ENCODE measurements at places on chromosomes 12 and 14.
A peak's percentile ranks its signal among the peaks of the same experiment; 100 is the strongest.

GRCh38 chr12:126874427-126875026, 1392.4 kb upstream of the TMEM132C start:
- peak; percentile 10 for DNase-seq

DNA sequence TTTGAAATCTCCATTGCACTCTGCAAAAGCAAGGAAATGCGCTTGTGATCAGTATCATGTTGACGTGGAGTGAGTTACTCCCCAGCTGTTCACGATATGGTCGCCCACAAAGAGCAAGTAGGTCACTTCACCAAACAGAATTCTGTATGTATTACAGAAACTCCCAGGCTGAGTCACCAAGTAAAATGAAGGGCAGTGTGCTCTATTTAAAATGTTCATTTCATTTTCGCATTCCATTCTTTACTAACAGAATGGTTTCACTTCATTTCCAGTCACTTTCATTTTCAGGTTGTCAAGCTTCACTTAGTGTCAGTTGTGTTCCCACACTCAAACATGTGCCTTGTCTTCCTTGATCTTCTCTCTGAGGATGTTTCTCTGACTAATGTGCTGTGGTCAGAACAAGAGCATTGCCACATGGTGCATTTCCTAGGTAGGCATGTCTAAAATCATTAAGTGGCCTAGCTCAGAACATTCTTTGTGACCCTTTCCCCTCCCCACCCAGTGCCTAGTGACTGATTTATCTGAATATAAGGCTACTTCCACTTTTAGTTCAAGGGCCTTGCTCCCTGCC, 391.2 kb downstream of the RAD51B start:
- DNase-seq = peak; percentile 90

GRCh38 chr12:34402899-34403705, 380.8 kb downstream of the ALG10 start:
- DNase-seq = no peak

- no peak for DNase-seq
Observed at GRCh38 chr12:11811008-11811407, 161.5 kb downstream of the ETV6 start.

GRCh38 chr14:87461704-87462103, 531.3 kb downstream of the GALC start:
- no peak for DNase-seq

DNA sequence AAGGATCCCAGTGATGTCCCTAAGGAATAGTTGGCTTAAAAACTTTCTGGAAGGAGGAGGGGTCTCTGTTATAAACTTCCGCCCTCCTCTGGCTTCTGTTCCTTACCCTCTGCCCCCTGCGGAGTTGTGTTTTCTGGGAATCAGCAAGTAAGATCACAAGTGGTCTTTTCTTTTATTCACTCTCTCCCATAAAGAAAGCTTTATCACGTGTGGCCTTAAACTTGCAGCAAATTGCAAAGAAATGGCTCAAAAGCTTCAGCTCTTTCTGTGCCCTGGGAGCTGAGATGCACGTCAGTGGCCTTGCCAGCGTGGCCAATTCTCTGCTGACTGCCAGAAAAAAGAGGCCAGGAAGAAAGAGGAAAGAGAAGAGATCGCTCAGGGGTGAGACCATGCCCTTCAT, at the start of gene SLCO1C1:
Gene SLCO1C1, plus strand, starts transcription at position 101 of the 400 bp plus-strand sequence. CDS start 4,245 bp downstream, outside the sequence.
- no peak for DNase-seq

- DNase-seq = no peak
Observed at GRCh38 chr12:25243680-25243990, 7.1 kb downstream of the KRAS start.

- DNase-seq = peak; percentile 71
Observed at GRCh38 chr14:31950764-31951637, 126.1 kb upstream of the ARHGAP5 start.

DNA sequence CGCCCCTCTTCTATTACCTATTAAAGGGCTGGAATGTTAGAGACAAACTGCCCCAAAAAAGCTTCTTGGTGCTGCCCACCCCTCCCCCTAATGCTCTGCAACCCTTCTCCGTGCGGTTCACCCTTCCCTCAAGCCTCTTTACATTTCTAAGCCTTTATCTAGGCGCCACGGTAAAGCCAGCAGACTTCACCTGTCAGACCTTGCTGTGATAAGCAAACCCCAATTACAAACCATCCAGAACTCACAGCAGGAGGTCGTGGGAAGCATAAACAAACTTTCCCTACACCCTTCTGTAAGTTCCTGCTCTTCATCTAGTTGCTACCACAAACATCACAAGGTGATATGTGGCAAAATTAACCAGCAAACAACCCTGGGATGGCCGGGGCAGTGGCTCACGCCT, 56.8 kb downstream of the MOK start:
- DNase-seq = no peak

DNA sequence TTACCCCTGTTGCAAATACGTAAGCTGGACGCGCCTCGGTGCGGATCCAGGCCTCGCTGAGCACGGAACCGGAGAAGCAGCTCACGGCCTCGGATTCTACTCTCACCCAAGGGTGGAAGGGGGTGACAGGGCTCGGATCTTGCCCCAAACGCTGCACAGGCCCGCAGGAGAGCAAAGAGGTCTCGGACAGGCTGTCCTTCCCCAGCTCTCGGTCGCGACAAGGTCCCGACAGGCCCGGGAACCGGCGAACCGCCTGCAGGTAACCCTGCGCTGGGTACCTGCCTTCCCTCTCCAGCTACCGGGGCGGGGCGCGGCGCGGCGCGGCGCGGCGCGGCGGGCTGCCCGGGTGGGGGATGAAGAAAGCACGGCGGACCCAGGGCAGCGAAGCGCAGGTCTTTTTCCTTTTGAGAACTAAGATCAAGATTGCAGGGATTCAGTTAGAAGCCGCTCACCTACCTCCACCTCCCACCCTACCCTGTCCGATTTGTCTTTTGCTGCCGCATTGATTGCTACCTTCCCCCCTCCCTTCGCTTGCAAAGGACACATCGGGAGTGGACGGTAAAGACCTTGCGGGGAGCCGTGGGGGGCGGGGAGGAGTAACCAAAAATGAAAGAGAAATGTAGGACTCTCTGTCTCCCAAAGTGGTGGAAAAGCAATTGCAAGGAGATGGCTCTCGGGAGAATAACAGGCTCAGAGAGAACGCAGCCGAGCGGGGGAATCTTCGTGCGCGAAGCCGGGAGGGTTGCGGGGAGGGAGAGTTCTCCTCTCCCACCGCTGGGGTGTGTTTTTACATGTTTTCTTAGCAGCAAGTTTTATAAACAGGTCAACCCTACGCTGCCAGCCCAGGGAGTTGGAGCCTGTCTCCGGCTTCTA, 8.4 kb upstream of the TBX3 start:
- DNase-seq = no peak

GRCh38 chr12:110688446-110689280, at the start of gene HVCN1:
TSS of gene HVCN1 (minus strand) at chr12:110689115. CDS start at chr12:110683245, 5,870 bp downstream.
- peak; percentile 5 for DNase-seq

GRCh38 chr14:105817971-105818711, 291.8 kb downstream of the TMEM121 start:
- DNase-seq = no peak

DNA sequence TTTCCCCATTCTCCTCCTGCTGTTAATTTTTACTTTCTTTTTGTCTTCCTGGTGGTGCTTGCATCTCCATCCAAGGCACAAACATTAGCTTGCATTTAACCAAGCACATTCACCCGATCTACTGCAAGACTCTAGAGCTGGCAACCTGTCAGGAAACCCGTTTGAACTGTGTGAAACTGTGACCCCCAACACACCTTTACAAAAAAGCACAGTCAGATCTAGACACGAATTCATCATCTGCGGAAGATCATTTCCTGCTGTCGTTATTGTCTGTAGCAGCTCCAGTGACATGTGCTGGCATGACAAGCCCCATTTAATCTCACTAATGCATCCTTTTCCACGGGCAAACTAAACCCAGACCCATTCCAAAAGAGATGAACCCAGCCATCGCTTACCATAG, 340.5 kb downstream of the VRK1 start:
- no peak for DNase-seq

- DNase-seq = no peak
Observed at GRCh38 chr12:120853188-120853587, 51.0 kb downstream of the SPPL3 start.

GRCh38 chr12:62714181-62714773, 220.7 kb downstream of the PPM1H start:
- no peak for DNase-seq

DNA sequence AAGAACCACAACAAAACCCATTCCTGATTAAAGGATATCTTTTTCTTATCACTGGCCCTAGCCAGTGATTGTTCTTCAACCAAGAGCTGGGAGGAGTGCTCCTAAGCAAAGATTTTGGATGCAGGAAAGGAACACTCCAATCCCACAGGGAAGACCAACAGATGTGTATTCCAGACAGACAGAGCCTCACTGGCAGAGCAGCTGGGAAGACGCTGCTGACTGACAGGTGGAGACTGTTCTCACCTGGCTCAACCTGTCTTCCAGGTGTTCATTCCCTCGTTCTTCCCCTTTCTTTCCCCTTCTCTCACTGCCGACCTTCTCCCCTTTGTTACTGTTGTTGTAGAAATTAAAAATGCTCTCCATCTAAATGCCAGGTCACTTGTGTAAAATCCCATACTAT, 89.7 kb upstream of the CCDC198 start:
- no peak for DNase-seq

DNA sequence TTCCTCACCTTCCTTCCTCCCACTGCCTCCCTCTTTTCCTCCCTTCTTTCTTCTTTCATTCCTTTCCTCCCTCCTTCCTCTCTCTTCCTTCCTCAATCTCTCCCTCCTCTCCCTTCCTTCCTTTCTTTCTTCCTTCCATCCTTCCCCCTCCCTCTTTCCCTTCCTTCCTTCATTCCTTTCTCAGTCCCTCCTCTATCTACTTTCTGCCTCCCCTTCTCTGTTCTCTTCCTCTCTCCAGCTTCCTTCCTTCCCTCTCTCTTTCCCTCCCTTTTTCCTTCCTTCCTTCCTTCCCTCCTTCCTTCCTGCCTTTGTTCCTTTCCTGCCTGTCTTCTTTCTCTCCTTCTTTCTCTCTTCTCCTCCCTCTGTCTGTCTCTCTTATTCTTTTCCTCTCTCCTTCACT, 16.1 kb downstream of the ASCL1 start:
- DNase-seq = no peak

- DNase-seq = peak; percentile 6
Observed at GRCh38 chr12:3772380-3772779, 19.5 kb upstream of the CRACR2A start.

- DNase-seq = peak; percentile 83
Observed at GRCh38 chr14:72780751-72781150, 113.2 kb downstream of the DPF3 start.

DNA sequence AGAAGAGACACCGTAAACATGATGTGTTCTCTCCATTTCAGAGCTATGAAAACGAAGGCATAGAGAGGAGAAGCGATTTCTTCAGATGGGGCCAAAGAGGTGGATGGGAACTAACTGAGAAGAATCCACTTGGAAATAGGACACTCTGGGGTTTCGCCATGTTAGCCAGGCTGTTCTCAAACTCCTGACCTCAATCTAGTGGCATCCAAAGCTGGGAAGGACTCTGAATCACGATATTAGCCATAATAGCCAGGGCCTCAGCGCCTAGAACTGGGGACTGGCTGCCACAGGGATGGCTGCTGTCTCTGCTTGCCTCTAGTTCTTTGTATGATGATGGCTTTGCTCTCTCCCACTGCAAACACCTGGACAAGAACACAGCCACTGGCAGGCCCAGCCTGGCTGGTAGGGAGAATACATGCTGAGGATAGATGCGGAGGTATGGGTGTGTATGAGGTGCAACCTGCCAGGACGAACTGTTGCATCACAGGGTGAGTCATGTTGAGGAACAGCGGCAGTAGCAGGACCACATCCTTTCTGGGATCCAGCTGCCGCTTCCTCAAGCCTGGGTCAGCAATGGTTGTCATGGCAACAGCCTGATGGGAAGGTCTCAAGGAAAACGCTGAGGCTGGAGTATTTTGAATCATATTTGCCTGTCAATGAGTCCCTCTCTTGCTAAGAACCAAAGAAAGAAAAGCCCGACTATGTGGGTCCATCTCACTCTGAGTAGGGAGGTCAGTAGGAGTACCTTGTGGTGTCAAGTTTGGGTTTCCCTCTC, 31.1 kb downstream of the CCDC177 start:
- DNase-seq = peak; percentile 91

GRCh38 chr12:82507686-82508085, 149.4 kb downstream of the METTL25 start:
- no peak for DNase-seq

GRCh38 chr14:89125216-89125615, 291.8 kb downstream of the FOXN3 start:
- DNase-seq = no peak

- DNase-seq = no peak
Observed at GRCh38 chr14:104139460-104140212, 1.2 kb downstream of the KIF26A start.

DNA sequence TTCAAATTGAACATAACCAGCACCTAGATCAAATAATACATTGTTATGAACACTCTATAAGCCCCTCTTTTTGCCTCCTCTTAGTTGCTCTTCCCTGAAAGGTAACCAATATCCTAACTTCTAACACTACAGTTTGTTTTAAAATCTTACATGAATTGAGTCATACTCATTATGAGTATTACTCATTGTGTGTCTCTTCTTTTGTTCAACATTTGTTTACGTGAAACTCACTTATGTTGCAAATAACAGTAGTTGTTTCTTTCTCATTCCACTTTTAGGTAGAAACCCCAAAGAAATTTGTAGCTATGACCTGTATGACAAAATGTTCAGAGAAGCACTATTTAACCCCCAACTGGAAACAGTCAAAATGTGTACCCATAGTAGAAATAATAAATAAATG, 6.6 kb downstream of the LRRC9 start:
- no peak for DNase-seq

DNA sequence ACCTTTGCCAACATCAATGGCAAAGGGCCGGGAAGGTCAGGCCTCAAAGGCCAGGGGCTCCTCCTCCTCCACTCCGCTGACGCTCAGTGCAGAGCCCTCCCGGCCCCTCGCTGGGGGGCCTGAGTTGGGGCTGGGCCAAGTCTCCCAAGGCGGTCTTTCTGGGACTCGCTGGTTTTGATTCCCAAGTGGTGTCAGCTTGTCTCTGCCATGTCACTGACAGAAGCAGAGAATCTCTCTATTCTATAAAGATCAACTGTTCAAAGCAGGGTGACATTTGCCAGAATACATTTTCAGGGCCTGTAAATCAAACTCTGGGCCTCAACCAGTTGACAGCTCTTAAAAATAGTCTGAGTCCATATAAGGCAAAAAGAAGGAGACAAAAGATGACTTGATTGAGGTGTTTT, 75.9 kb downstream of the CCDC88C start:
- no peak for DNase-seq

- DNase-seq = peak; percentile 99
Observed at GRCh38 chr12:109573029-109573913, at the start of the genes MMAB and MVK. TSS of gene MMAB (minus strand) at chr12:109573504. CDS start at chr12:109573480, 24 bp downstream. TSS of gene MVK (plus strand) at chr12:109573794. CDS start at chr12:109574823, 1,029 bp downstream.

GRCh38 chr12:98896938-98897337, 251.8 kb downstream of the APAF1 start:
- peak; percentile 5 for DNase-seq

GRCh38 chr14:70027785-70028428, 148.7 kb downstream of the SMOC1 start:
- peak; percentile 29 for DNase-seq

DNA sequence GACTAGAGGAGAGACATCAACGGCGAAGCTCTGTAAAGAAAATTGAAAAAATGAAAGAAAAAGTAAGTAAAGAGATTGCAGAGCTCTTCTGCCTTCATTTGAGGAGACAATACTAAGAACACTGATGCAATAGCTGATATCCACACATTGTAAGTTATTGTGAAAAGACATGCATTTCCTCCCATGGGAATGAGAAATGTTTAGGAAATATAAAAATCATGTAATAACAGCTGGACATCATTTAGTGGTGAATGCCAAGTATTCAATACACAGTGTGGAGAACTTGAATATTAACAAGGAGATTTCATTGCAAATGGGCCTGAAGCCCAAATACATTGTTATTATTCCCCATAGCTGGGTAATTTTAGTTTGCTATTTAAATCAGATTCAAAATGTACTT, 179.2 kb downstream of the KICS2 start:
- DNase-seq = peak; percentile 84

Measured in fibroblast of skin of abdomen (primary cell).